ENCODE measurements at places on chromosomes 6 and 20.

DNA sequence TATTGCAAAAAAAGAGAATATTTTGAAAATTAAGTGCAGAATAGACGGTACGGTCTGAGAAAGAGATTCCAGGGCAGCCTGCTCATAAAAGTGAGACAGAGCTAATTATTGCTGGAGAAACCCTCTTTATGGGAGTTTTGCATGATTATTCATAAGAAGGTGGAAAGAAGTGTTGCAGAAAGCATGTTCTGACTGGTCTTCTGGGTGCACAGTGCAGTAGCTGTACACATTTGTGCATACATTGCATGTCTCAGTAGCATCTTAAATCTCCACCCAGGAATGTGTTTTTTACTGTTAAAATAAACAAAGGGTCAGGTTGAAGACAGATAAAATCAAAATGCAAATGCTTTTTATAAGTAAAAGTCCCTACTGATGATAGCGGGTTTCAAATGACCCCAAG, 1813.6 kb upstream of the DEFB115 start:
- no peak for DNase-seq

DNA sequence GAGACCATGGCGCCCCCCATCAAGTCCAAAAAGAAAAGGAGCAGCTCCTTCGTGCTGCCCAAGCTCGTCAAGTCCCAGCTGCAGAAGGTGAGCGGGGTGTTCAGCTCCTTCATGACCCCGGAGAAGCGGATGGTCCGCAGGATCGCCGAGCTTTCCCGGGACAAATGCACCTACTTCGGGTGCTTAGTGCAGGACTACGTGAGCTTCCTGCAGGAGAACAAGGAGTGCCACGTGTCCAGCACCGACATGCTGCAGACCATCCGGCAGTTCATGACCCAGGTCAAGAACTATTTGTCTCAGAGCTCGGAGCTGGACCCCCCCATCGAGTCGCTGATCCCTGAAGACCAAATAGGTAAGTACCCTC, 41.7 kb upstream of the NAA20 start:
- DNase-seq: no peak

GRCh38 chr20:45821947-45822346, 5.2 kb downstream of the TNNC2 start:
- DNase-seq: no peak

GRCh38 chr6:168274037-168274952, 45.3 kb downstream of the DACT2 start:
- DNase-seq: no peak

DNA sequence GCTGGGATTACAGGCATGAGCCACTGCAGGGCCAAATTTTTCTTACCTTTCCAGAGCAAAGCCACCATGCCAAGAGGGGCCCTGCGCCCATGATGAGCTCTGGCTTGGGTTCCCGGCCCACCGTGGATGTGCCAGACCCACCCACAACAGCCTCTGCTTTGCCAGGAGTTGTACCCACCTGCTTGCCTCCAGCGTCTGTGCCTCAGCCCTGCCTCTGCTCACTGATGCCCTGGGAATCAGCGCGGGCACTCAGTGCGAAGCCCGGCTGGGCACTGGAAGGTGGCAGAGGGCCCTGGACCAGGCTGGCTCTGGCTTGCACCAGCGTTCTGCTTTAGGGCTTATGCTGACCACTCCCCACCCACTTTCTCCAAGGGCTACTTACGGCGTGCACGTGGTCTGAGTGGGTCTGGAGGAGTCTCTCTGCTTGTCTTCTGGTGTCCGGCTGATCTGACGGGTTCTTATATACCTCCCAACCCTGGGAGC, at the start of gene MLN:
MLN (minus strand) TSS at position 433 of the 483 bp plus-strand sequence. CDS start 2,840 bp downstream, outside the sequence.
- no peak for DNase-seq

GRCh38 chr20:1391640-1392442, 1.0 kb downstream of the FKBP1A start:
- no peak for DNase-seq

DNA sequence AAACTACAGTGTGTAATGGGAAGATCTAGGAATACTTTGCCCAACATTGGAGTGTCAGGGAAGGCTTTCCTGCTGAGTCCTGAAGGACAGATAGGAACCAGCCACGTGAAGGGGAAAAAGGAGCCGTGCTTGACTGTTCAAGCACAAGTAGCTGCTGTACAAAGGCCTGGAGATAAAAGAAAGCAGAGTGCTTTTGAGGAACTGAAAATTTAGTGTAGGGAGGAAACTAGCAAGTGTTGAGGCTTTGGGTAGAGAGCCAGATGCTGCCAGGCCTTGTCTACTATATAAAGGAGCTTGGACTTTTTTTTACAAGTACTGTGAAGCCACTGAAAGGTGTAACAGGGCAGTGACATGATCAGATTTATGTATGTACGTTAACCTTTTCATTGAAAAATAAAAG, 39.0 kb downstream of the DSE start:
- DNase-seq: no peak

DNA sequence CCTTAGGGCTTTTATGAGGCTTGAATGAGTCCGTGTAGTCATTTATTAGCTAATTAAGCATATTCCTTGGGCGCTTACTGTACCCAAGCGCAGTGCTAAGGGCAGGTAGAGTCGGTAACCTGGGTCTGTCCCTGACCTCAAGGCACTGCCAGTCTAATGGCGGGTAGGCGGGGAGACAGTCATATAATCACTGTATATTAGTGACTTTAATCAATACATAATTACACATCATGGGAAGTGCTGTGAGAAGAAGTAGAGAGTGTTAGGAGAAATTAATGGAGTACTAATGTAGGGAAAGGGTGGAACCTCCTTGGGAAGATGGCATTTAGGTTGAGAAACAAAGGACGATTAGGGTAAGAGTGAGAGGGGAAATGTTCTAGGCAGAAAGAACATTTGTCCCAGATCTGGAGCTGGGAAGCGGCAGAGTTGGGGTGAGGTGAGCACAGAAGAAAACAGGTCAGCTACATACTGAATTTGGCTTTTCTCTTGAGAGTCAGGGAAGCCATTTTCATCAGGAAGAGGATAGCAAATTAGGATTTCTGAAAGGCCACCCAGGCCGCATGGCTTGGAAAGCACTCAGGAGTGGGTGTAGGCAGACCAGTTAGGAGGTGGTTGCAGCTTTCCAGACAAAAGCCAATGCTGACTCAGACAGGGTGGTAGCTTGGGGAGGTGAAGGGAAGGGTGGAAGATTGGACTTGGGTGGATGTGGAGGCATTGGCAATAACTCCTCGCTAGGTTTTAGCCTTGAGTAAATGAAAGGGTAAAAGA, 954 bp upstream of the BLCAP start:
- DNase-seq: no peak

DNA sequence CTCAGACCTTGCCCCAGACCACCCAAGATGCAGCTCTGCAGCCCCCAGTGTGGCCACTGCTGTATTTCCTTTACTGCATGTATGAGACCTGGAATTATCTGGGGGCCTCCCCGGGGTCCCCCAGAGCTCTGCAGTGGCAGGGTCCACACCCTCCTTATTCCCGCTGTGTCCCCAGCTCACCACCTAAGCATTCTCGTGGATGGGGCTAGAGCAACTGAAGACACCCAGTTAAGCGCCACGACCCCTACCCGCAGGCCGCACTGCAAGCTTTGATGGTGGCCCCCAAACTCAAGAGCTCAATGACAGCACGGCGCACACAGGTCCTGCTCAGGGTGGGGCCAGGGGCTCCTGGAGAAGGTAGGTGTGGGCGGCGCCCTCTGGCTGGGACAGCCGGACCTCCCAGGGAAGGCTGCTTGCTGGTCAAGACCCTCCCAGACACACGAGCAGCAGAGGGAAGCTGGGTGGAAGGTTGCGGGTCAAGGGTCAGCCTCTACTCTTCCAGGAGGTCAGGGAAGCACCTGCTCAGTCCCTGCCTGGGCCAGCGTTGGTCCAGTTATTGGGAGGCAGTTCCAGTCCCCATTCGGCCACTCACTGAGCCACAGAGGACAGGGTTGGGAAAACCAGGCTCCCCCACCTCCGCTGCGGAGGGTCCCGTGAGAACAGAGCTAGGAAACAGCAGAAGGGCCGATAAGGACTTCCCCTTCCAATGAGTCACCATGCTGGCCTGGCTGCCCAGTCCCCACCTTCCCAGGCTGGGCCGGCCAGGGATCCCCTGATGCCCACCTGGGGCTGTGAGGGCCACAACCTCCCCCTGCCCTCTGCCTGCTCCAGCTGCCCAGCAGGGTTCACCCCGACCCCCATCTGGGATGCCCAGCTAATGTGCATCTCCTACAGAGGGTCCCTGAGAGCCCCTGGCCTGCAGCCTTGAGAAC, 2.9 kb downstream of the LAMA5 start:
- DNase-seq: no peak

DNA sequence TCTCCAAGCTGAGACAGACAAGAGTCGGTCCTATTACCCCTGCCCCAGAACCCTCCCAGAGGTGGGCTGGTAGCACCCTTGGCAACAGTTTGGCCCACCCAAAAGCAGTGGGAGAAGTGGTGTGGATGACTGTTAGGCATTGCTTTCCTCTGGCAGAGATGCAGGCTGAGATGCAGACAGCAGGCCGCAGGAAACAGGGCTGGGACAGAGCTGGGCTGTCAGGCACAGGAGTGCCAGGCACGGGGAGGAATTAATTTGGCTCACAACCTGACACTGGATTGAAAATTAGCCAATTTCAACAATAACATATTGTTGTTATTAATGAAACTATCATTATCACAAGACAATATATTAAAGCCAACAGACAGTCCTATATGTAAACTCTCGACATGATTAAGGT, 15.7 kb upstream of the SIRT5 start:
- DNase-seq: no peak

GRCh38 chr20:38227420-38228360, 32.8 kb downstream of the KIAA1755 start:
- DNase-seq: no peak

DNA sequence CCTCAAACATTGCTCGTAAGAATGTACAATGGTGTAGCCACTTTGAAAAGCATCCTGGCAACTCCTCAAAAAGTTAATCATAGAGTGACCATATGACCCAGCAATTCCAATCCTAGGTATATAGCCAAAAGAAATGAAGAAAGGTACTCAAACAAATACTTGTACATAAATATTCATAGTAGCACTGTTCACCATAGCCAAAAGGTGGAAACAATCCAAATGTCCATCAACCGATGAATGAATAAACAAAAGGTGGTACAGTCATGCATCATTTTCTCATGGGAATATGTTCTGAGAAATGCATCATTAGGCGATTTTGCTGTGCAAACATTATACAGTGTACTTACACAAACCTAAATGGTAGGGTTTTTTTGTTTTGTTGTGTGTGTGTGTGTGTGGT, 74.4 kb upstream of the TBC1D7 start:
- DNase-seq: no peak

DNA sequence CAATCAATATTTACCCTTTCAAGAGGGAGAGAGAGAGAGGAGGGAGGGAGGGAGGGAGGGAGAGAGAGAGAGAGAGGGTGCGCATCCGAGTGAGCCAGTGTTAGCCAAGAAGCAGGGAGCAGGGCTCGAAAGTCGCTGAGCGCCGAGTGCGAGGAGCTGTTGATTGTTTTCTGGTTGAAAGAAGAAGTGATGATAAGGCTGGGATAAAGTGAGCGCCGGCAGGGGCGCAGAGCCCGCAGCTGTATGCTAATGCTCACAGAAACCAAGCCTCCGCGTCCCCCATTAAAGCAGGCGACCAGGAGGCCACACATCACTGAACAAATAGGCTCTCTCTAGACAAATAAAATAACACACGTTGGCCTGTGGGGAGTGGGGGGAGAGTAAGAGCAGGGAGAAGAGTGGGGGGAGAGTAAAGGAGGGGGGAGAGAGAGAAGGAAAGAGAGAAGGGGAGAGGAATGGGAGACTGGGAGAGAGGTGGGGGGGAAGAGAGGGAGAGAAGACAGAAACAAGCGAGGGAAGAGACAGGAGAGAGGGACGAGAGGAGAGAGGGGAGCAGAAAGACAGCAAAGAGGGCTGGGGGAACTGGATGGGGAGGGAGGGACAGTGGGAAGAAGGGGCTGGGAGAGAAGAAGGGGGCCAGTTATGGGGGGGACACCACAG, 5.0 kb upstream of the INSM1 start:
- DNase-seq: no peak

DNA sequence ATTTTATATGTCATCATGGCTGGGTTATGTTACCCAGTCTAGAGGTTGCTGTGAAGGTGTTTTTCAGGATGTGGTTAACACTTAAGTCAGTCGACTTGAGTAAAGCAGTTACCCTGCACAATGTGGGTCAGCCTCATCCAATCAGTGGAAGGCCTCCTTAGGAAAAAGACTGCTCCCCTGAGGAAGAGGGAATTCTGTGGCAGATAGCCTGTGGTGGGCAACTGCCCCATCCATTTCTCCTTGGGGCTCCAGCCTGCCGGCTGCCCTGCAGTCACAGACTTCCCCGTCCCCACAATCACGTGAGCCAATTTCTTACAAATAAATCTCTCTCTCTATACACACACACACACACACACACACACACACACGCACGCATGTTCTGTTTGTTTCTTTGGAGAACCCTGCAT, 34.5 kb upstream of the MPC1 start:
- peak; percentile 36 for DNase-seq

DNA sequence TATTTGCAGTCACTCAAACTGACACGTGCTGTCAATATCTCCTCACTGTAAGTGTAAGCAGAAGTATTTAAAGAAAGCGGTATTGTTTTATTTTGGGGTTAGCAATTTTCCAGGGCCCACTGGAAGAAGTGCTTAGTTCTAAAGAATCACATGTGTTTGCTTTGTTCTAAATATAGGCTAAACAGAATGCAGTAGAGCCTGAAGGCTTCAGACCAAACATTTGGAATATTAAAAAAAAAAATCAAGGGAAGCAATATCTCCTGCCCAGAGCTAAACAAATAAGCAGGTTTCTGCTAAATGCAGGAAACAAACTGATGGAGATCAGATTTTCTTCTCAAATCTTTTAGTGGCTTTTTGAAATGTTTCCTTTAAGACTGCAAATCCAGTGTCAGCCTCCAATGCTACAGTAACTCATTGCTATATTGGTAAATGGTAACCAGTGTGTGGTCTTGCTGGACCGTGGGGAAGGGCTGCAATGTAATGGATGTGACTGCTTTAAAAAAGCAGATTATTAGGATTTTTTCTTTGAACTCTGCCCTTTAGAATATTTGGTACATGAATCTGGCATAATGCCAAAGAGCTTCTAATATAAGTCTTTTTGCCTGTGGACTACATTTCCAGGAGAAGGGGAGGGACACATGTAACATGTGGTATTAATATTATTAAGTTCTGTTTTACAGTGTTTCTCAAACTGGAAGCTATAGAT, 317.1 kb upstream of the FERMT1 start:
- DNase-seq: no peak

- DNase-seq: no peak
Observed at GRCh38 chr6:157868835-157869234, 45.8 kb downstream of the SNX9 start.

DNA sequence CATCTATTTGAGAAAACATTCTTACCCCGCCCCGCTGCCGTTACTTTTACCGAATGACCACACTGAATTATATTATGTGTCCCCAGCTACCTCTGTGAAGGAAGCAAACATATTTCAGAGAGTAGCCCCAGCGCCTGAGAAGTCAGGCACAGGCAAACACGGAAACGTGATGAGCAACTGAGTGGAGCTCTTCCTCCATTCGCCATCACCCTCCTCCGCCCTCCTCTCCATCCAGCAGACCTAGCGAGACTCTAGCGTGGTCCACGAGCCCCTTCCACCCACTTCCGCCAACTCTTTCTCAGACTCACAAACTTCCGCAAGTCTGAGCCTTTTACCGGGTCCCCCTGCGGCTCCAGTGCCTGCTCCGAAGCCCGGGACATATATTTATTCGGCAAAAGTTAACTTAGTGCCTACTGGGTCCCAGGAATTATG, 582 bp downstream of the SNRPB start:
- DNase-seq: peak; percentile 65

- no peak for DNase-seq
Observed at GRCh38 chr6:4844108-4844507, 67.9 kb downstream of the CDYL start.

All from activated T-helper 2 cell treated with anti-CD3 and anti-CD28 coated beads, Interferon-gamma antibody, Interleukin-2, Interleukin-4, amounts not matched to agents 10 μg/mL and 5 μg/mL and 100 μg/mL, durations not matched to agents 14 hours and 24 hours and 36 hours (primary cell).